ENCODE measurements at places on chromosomes 7 and 10.

DNA sequence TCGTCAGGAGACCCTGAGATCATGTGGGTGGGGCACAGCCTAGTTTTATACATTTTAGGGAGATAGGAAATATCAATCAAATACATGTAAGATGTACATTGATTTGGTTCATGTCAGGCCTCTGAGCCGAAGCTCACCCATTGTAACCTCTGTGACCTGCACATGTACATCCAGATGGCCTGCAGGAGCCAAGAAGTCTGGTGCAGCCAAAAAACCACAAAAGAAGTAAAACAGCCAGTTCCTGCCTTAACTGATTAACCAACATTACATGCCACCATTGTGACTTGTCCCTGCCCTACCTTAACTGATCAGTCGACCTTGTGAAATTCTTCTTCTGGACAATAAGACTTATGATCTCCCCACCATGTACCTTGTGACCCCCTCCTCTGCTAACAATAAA, 16.0 kb upstream of the LRRC61 start:
- no peak for DNase-seq

DNA sequence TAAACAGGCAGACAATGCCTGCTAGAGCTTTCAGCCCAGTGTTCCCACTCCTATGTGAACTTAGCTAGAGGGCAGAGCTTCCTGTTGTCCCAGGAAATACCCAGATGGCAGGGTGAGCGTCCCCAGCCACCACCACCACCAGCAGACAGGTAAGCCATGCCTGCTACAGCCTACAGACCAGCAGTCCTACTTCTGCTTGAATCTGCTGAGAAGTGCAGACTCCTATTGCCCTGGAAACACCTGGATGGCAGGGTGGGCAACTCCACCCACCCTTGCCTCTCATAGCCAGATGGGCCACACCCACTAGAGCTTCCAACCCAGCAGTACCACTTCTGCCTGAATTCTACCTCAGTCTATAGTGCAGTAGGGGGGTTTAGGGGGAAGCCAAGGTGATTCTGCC, 64.4 kb downstream of the FBXL13 start:
- no peak for DNase-seq

- DNase-seq = no peak
Observed at GRCh38 chr7:108589199-108589598, 19.5 kb downstream of the DNAJB9 start.

DNA sequence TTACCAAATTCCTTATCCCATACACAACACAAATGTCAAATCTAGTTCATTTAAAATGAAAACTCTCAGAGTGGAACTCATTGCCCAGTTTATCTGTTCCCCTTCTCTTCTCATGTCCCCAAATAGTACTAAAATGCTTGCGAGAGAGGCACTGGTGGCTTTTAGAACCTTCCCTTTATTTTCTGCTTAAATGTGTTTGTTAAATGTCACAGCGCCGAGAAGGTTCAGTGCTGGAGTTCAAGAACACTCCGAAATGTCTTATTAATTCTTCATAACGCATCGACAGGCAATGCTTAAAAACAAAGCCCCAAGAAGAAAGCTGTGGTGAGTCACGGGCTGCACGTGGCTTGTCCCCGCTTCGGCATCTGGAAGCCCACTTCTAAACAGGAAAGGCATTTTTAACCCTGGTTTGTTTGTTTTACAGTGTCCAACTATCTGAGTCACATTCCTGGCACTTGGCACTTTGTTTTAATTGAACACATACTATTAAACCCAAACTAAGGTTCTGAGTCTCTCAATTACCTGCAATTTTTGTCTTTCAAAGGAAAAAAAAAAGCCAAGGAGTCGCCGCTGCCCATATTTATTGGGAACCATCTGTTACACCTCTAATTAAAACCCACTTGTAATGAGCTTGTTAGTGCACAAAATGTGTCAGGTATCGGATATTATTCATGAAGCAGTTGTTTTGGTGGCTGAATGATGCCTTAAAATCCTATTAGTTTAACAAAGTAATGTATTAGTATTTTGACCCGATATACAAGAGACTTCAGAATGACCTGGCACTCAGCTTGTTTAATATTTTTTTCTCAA, 49.9 kb upstream of the MGMT start:
- no peak for DNase-seq

- DNase-seq = no peak
Observed at GRCh38 chr7:98423043-98423442, 22.2 kb upstream of the BAIAP2L1 start.

DNA sequence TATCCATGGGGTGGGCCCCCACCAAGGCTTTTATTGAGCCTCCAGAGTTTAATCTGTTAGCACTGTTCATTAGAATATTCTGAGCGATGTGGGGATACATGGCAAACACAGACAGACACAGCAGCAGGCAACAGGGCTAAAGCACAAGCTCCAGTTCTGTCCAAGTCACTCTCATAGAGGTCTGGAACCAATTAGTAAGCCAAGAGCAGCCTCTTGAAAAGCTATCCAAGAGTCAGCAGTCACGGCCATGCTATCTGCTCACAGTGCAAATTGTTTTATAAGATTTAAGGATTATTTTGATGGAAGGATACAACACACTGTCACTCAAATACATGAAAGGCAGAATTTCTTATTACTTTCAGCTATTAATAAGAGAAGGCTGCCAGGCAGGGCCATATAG, 86.4 kb upstream of the DGKB start:
- no peak for DNase-seq

DNA sequence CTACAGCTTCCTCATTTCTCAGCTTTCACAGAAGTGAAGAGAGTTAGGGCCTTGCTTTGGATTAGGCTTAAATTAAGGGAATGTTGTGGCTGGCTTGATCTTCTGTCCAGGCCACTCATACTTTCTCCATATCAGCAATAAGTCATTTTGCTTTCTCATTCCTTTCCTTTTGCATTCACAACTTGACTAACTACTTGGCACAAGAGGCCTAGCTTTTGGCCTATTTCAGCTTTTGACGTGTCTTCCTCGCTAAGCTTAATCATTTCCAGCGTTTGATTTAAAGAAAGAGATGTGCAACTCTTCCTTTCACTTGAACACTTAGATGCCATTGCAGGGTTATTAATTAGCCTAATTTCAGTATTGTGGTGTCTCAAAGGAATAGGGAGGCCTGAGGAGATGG, 712.0 kb downstream of the INHBA start:
- DNase-seq = no peak

- DNase-seq = no peak
Observed at GRCh38 chr7:77320137-77320536, 96.0 kb downstream of the GSAP start.

- DNase-seq = no peak
Observed at GRCh38 chr10:59354434-59354833, 7.9 kb downstream of the FAM13C start.

- DNase-seq = no peak
Observed at GRCh38 chr10:12513775-12514673, 164.7 kb downstream of the CAMK1D start.

DNA sequence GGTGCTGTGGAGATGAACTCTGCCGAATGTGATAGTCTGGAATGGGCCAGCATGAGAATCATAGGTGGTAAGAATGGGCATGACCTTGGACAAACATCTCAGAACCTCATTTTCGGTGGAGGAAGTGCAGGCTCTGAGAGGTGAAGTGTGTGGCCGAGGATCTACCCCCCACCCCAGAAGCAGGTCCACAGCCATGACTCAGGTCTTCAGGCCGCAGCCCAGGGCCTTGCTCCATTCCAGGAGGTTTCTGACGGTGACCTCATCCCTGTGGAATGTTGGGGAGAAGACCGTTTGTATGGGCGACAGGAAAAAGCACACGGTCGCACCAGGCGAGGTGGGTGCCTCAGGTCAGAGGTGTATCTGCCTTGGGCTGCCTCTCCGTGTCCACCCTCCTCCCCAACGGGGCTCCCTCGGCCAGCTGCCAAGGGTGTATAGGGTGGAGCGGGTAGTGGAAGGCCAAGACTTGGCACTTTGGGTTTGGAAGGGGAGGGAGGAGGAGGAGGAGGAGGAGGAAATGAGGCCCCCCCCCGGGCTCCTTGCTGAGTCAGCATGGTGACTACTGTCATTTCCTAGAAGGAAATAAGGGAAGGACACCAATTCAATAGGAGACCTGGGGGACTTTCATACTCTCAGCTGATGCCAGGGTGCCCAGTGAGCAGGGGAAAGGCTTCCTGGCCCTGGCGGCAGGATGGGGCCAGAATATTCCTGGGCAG, 168.0 kb upstream of the RHEB start:
- peak; percentile 7 for DNase-seq

All from GM13977 (cell line).